ENCODE measurements at places on chromosomes 12 and 14.

DNA sequence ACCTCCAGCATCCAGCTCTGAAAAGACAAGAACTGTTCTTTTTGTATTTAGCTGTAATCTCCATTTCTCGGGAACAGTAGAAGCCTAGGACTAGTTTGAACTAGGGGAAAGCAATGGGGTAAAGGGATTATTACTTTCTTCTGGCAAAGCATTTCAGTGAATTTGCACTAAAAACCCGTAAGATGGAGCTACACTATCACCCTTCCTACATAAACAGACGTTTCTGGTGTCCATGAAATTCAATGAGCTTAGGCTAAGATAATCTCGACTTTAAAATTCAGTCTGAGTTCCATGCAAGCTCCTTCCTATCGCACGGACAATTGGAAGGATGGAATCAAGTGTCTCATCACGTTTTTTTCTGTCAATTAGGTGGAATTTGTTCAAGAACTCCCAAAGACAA, 24.0 kb downstream of the ACSM4 start:
- no peak for DNase-seq

- no peak for DNase-seq
Observed at GRCh38 chr14:64654246-64654900, 49.9 kb upstream of the PLEKHG3 start.

GRCh38 chr14:60346706-60347105, 97.7 kb downstream of the PPM1A start:
- DNase-seq, result no peak

DNA sequence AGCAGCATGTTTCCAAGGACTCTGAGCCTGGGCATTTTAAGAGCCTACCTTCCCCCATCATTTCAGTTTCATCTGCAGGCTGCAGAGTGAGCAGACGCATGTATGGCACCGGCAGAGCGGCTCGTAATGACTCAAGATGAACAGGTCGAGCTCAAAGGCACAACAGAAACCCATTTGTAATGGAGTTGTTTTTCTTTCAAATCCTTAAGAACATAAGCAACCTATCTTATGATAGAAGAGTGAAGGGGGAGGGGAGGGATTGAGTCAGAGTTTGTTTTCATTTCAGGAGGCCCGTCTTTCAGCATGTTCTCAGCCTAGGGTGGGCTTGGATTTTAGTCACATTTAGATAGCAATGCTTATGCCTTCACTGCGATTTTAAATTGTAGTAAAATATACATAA, 54.9 kb upstream of the CISTR start:
- DNase-seq, result no peak

DNA sequence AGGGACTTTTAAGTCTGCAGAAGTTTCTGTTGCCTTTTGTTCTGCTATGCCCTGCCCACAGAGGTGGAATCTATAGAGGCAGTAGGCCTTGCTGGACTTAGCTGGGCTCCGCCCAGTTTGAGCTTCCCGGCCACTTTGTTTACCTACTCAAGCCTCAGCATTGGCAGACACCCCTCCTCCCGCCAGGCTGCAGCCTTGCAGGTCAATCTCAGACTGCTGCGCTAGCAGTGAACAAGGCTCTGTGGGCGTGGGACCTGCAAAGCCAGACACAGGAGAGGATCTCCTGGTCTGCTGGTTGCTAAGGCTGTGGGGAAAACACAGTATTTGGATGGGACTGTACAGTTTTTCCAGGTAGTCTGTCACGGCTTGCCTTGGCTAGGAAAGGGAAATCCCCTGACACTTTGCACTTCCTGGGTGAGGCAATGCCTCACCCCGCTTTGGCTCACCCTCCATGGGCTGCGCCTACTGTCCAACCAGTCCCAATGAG, 43.7 kb downstream of the CCDC59 start:
- no peak for DNase-seq

GRCh38 chr14:83421711-83422110, 1888.1 kb upstream of the SEL1L start:
- no peak for DNase-seq

GRCh38 chr12:16392846-16393535, 45.5 kb downstream of the MGST1 start:
- no peak for DNase-seq

DNA sequence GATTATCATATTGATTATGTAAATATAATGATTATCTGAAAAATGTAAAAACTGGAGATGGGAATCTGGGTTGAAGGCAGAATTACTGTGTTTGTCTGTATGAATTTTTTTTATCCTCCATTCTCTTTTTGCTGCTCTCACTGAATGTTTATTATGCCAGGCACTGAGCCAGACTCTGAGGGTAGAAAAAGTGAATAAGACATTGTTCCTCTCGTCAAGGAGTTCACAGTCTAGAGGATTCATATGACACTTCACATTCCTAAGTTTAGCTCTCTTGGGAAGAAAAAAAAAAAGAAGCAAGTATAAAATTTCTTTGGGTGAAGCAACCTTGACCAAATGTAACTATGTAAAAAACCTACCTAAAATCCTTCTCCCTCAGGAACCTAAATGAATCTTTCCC, 120.9 kb upstream of the LMO3 start:
- no peak for DNase-seq

DNA sequence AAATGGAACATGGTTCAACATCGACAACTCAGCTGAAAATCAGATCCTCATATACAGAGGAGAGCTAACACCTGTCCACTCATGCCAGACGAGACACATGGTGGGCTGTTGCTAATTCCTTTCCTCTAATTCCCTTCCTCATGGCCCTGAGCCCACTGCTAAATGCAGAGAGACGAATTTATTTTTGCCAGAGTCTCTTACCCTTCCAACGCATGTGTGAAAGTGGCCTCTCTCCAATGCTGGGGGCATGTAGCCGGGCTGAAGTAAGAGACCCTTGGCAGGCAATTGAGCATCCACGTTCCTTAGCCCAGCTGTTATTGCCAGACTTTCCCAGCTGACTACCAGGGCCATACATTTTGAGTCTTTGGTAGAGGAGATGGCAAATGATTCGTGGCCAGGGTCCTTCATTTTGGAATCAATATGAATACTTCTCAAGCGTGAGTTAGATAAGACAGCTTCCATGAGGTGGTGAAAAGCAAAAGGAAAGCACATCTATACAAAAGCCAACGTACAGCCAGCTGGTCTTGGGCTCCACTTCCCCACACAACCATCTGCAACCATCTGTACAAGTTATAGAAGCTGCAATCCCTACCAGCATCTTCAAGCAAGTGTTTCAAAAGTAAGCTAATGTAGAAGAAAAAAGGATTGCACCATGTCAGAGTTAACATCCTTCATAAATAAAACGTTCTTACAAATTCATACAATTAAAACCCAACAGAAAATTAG, 28.6 kb downstream of the CORO1C start:
- DNase-seq, result no peak

Measured in HS-27A (cell line).